ENCODE measurements at places on chromosomes 6 and 20. TPM values are rescaled to one million over a fixed set of nuclear protein-coding genes. Genes with fewer than 3 reads are reported as not detected.

Gene CDK5RAP1
- 62.6 TPM for polyA plus RNA-seq

DNA sequence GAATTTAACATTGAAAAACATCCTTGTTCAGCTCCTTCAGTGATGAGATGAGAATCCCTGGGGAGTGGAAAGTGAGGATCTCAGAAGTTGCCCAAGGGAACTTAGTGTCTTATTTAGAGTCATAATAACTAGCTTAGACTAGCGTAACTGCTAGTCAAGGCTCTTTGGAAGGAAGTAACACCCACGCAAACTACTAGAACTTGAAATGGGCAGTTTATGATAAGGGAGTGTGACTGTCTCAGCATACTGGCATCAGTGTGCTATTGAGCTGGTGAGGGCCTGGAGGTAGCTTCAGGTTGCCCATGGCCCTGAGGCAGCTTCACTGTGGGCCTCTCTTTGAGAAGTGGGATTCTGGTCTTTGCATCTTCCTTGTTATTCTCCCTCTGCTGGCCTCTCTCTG, 40.1 kb downstream of the SLX4IP start:
- DNase-seq, result no peak

GRCh38 chr6:108738684-108739416, 109.4 kb upstream of the ARMC2 start:
- DNase-seq, result no peak

DNA sequence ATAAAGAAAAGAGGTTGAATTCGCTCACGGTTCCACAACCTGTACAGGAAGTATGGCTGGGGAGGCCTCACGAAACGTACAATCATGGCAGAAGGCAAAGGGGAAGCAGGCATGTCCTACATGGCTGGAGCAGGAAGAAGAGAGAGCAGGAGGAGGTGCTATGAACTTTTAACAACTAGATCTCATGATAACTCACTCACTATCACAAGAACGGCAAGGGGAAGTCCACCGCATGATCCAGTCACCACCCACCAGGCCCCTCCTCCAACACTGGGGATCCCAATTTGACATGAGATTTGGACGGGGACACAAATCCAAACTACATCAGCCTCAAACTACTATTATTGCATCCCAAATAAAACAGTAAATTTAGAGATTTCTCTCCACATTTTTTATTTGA, 53.6 kb upstream of the CST7 start:
- DNase-seq, result no peak

DNA sequence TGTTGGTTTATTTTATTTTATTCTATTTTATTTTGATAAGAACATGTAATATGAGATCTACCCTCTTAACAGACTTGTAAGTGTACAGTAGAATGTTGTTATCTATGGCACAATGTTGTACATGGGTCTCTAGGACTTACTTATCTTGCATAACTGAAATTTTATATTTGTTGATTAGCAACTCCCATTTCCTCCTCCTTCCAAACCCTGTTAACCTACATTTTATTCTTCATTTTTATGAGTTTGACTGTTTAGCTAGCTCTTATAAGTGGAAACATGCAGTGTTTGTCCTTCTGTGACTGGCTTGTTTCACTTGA, 37.9 kb upstream of the BCAS1 start:
- DNase-seq, result no peak

Gene C20orf141
- polyA plus RNA-seq, result 1.3 TPM

DNA sequence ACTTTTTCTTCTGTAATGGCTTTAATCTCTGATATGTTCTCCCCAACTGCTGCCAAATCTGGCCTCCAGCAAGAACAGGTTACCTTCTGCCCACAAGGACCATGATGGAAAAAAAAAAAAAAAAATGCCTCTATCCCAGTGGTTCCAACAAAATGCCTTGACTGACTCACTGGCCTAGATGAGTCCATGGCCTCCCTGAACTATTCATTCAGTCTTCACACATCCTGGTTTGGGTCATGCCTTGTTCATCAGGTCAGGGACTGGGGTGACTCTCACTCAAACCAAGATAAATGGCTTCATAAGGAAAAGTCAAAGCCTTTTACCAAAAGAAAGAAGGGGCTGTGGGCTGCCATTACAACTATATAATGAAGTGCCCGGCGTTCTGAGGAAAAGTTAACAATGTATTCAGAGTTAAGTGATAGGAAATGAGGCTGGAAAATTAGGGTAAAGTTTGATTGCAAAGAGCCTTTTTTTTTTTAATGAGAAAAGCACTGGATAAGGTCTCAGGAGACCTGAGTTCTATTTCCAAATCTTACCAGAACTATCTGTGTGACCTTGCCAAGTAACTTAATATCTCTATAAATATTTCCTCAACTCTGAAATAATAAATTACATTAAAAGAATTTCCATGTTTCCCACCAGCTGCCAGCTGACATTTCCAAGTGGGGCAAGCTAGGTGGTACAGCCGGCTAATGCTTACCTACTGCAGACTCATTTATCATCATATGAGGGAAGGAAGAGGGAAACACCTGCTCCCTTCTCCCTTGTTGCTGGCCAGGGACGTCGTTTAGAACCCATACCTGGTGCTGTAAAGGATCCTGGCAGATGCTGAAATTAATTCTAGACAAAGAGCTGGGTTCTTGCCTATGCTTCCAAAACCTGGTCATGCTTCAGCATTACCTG, 380.0 kb upstream of the MARCKS start:
- no peak for DNase-seq

GRCh38 chr6:125363824-125364165, 62.0 kb upstream of the HDDC2 start:
- DNase-seq, result no peak

DNA sequence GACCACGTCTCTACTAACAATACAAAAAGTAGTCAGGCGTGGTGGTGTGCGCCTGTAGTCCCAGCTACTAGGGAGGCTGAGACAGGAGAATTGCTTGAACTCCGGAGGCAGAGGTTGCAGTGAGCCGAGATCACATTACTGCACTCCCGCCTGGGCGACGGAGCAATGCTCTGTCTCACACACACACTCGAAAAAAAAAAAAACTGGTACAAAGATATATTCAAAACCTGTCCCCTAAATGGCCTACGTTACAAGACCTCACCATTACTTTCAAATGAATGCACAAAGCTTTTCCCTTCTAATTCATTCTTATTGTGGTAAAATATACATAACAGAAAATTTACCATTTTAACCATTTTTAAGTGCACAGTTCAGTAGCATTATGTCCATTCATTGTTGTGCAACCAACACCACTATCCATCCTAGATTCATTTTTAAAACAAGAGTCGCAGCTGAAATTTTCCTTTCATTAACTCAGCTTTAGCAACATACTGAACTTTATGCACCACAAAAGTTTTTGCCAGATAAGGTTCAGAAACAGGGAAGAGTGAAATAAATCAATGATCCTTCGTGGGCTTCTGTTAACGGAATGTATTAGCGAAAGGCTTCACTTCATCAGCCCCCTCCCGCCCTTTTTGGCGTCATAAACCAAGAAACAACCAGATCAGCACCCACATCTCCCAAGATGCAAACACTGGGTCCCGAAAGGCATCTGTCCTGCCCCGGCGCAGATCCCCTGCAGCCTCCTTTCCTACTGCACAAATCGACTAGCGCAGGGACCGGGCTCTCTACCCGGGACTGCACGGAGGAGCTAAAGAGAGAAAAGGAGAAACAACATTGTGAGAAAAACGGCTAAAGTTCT, 825 bp upstream of the FAM135A start:
- no peak for DNase-seq

- DNase-seq, result no peak
These were observed 731 bp downstream of the TUBB2B start for GRCh38 chr6:3226481-3227362.

Gene MAS1
- 0.02 TPM for polyA plus RNA-seq

- no peak for DNase-seq
These were observed 46.5 kb upstream of the RIPOR2 start for GRCh38 chr6:24982231-24982630.

Gene TFAP2D
- 0.07 TPM for polyA plus RNA-seq

- DNase-seq, result no peak
These were observed 550.8 kb downstream of the TFAP2B start for GRCh38 chr6:51369485-51369884.

Data from thymus (tissue), 14 donors.